NCI-H2171 treated with DMSO at 0.1 percent for 48 hours (cell line): ENCODE measurements at places on chromosomes 4 and X.
A peak's percentile ranks its signal among the peaks of the same experiment; 100 is the strongest.

DNA sequence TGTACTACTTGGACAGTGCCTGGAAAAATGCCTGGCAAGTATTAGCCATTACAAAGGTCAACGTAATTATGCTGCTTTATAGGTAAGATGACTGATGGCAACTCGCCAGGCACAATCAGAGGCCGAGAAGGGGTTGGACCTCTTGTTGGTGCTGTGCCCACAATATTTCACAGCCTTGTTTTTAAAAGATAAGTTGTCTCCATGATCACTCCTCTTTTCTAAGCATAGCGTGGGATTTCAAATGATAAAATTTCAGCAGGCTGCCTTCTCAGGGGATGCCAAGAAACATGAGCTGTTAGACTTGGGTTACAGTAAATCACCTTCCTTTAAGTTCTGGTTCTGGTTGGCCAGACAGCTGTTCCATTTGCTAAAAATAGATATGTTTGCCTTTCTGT is 26.9 kb downstream of the HOPX start:
- peak; percentile 5 for DNase-seq

DNA sequence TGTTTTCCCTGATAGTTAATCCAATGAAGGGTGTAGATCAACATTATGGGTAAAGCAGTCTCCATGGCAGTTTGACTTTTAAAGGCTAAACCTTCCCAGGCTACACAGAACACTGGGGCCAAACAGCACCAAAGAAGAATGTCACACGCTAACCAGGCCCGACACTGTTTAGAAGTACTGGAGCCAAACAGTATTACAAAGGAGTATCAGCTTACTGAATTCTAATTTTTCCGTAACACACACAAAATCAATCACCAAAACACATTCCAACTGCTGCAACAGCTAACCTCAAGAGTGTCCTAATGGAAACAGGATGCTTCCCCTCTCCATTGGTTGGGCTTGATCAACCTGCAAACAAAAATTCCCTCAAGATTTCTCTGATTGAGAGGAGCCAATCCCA is 783.5 kb downstream of the PCDH18 start:
- no peak for DNase-seq

GRCh38 chr4:142727149-142727548 is 119.0 kb downstream of the INPP4B start:
- DNase-seq, result no peak

DNA sequence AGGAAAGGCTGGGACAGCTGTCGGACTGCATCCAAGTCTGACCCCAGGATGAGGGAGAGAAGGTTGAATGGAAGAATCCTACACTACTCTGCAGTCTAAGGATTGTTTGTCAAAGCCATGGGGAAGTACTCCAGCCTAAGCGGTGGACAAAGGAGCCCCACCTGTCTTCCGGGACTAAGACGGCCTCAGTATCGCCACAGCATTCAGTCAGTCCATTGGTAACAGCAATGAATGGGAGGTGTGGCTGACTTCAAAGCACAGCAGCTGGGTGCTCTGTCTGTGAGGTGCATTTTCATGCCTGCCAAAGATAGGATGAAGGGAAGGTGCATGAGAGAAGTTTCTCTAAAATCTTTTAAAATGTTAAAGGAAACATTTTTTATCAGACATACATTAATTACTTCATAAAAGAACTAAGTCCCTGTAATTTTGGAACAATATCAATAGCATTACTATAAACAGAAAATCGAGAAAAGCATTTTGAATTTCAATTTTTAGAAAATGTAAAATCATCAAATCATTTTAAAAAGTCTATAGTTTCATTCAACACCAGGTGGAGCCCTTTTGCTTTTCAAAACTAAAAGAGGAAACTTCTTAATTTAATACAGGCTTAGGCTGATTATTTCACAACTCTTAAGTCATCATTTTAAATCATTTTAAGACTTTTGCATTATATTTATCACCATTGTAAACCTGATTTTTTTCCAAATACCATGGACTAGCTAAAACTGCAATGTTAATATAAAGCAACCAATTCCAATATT is 27.6 kb upstream of the INTU start:
- peak; percentile 7 for DNase-seq

- DNase-seq, result peak; percentile 7
Measured at GRCh38 chr4:74370912-74371311, 6.0 kb downstream of the EREG start.

DNA sequence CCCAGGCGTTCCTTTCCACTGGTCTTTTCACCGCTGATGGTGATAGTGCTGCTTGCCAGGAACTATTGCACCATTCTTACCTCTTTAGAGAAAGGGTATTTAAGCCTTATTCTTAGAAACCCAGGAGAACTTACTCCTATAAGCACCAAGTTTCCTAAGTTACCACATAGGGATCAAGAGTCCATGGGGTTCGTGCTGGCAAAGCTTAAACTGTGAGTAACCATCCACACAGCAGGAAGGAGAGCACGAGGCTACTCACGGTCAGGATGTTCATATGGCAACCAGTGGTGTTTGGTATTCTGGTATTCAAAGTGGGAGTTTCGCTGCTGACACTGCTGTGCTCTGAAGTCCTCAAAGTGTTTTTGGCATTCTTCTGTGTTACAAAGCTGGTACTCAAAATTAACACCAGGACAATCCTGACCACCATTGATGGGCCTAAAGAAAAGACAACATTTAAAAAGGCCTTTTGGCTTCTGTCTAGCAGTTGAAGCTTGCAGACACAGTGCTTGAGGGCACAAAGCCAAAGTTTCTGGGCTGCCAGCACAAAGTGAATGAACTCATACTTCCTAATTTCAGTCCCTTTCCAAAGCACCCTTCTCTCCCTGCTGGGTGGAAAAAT is 256.9 kb downstream of the ADAMTS3 start:
- DNase-seq, result no peak

DNA sequence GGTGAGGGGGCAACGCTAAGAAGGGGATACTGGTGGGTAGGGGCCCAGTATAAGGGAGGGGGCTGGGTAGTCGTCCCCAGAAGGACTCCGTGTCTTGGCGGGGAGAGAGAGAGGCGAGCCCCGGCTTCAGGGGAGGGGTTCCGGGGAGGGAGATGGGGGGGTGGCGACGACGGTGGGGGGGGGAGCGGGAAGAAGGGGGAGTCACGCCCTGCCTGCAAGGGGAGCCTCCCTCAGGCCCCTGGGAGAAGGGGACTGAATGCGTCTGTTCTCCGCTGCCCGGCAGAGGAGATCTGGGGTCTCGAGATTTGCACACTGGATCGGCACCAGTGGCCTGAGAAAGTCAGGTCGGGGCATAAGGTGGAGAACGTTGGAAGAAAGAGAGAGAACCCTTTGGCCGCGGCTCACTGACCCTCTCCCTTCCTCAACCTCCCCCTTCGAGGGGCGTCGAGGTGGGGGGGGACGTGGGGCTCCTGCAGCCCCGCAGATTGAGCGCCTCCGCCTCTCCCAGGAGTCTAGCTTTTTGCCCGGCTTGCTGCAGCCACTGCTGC is 609 bp upstream of the BCORL1 start:
- DNase-seq, result no peak

GRCh38 chrX:150696331-150696730 is 3.1 kb downstream of the MTMR1 start:
- DNase-seq, result no peak

DNA sequence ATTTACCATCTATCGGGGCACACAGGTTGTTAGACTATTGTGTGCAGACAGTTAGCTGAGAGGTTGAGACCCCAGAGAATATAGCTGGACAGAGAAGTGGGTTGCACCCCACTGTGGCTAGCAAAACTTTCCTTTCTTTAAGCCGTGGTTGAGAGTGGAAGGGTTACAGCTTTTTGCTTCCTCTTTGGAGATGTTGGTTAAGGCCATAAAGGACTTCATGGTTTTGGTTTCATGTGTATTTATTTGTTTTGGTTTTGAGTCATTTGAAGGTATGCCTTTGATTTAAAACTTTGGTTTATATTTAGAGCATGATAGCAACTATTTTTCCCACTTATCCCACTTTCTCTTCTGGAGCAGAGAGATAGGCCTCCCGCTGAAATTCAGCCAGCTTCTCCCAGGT is 274.3 kb upstream of the IL1RAPL1 start:
- no peak for DNase-seq

DNA sequence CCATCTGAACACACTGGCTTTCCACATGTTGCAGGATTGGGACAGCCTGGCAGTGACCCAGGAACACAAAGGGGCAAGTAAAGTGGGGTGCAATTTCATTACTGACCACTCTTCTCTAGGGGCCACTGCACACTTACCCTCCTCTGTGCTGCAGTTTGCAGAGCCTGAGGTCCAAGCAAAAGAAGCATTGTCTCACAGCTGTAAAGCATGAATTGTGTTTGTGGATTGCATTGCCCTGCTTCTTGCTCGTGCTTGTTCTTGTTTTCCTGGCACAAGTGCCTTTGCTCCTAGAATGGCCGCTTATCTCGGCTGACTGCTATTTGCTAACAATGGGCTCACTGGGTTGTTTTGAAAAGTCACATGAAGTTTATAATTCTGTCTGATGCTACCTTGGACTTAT is 209.1 kb upstream of the JADE1 start:
- DNase-seq, result no peak

DNA sequence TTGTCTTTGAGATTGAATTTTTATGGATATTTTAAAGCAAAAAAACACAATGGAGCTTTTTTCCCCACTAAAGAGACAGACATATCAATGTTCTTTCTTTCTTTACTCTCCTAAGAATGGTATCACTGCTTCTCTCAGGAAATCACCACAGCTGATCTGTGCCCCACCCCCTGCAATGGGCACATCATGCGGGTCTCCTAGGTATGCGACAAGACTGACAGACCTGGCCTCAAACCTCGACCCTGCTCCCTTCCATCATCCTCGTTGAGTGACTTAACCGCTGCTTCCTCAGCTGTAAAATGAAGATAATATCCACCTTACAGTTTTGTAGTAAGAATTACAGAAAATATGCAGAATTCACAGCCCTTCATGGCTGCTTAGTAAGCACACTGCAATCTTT is 58.3 kb downstream of the LEF1 start:
- no peak for DNase-seq

DNA sequence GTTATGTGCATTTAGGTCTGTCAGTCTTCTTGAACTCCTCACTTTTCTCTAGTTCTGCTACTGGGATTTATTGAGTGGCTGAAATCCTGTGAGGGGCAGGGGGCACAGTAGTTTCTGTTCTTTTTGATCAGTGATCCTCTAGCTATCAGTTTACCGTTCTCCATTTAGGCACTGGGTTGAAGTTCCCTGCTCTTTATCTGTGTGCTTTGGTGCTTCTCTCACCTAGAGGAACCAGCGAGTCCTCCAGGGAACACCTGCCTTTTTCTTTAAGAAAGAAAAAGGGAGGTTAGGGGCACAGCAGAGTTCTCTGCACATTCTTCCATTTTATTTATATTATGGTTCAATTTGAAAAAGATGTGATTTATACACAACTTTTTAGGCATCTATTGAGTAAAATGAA is 503.0 kb upstream of the AGA start:
- no peak for DNase-seq

GRCh38 chr4:173237152-173237551 is 68.5 kb downstream of the GALNT7 start:
- no peak for DNase-seq

DNA sequence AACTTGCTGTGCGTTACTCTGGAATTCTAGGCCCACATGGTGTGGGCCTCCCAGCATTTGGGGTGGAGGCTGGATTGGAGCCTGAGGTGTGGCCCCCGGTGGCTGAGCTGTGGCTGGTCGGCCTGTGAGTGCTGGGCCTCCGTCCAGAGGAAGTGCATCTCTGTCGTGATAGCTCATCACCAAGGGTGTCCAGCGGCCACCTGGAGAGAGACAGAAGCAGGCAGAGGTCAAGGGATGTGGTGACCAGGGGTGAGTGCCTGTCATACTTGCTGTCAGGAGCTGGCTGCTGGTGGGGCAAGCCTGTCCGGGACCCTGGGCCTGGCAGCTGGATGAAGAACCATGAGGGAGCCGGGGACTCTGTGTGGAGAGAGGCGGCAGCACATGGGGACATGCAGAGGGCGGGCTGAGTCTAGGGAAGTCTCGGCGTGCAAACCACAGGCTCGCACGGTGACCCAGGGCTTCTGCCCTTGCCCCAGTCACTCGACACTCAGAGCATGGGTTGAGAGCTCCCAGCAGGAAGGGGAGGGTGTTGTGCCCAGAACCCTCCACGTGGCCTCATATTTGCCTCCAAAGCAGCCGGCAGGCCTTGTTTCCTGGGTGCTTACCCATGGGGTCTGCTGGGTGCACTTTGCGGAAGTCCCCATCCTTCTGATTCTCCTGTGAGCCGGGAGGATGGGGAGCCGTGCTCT is 6.2 kb downstream of the SORCS2 start:
- DNase-seq, result no peak

GRCh38 chr4:8461086-8461485 is 20.5 kb downstream of the TRMT44 start:
- no peak for DNase-seq

- no peak for DNase-seq
Measured at GRCh38 chrX:17930850-17931249, 69.8 kb upstream of the RAI2 start.

- peak; percentile 31 for DNase-seq
Measured at GRCh38 chr4:141132709-141133145, 542 bp downstream of the RNF150 start.

- no peak for DNase-seq
Measured at GRCh38 chrX:153871451-153871850, 14.5 kb downstream of the L1CAM start.

- no peak for DNase-seq
Measured at GRCh38 chr4:168541266-168541953, 44.6 kb downstream of the PALLD start.

- DNase-seq, result no peak
Measured at GRCh38 chrX:133980406-133980805, 5.0 kb downstream of the GPC3 start.

- no peak for DNase-seq
Measured at GRCh38 chrX:12563121-12563520, 228.1 kb upstream of the PRPS2 start.

GRCh38 chr4:5527211-5527610 is 181.1 kb downstream of the EVC2 start:
- DNase-seq, result no peak

GRCh38 chr4:74084984-74085383 is 14.0 kb downstream of the CXCL2 start:
- no peak for DNase-seq

DNA sequence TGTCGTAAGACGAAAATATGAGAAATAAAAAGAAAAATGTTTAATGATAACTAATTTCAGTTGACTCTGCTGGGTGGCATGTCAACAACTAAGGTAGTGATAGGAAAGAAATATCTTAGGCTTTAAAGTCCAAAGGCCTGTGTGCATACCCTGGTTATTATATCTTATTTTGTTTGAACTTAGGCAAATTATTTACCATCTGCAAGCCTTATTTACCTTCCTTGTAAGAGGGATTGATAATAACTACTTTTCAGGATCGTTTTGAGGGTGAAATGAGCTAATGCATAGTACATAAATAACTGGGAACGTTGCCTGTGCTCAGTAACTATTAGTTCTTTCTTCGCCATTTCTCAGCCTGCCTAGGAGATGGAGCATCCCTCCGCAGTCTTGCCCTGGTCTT is 41.6 kb upstream of the TAB3 start:
- no peak for DNase-seq

DNA sequence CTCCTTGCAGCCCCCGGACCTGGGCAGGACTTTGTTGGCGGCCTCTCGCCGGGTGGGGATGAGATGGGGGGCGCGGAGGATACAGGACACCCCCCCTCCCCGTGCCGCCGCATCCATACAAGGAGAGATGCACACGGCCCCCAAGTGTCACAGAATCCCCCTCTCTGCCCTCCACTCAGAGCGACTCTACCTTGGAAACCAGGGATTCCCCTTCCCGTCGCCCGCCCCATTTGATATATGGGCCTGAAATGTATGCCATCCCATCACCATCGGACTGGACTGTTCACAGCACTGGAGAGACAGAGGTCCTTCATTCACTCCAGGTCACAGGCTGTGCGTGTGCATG is 426 bp downstream of the PORCN start:
- DNase-seq, result no peak
